Spleen (tissue), 13 donors: ENCODE measurements at places on chromosomes 12 and 14. TPM values are rescaled to one million over a fixed set of nuclear protein-coding genes. Genes with fewer than 3 reads are reported as not detected.

Gene ABCD2
- 1.7 TPM for total RNA-seq

DNA sequence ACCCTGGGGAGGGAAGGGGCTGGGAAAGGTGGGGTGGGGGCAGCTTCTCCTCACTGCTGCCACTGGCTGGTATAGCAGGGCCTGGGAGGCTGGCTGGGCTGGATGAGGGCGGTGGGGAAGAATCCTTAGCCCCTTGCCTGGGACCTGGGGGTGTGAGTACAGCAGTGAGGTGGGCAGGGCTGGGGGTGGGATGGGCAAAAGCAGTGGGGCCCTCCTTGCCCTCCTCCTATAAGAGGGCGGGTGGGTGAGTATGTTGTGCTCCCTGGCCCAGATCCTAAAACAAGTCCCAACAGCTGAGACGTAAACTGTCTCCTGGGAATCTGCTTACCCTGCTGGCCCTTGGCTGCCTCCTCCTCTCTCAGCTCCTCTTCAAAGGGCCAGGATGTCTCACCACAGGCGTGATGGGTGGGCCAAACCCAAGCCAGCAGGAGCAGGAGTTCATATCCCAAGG is 2.2 kb downstream of the NCKAP5L start:
- H3K4me1 ChIP-seq = peaks cover 57% of the 10 kb centered on the region
- H3K27ac ChIP-seq = no peak overlapping the region
- DNase-seq = no peak
- H3K36me3 ChIP-seq = peaks cover 11% of the 10 kb centered on the region
- no peaks in the 10 kb centered on the region for H3K27me3 ChIP-seq
- no peak overlapping the region for H3K4me3 ChIP-seq

GRCh38 chr14:84622357-84622756 is 907.6 kb upstream of the FLRT2 start:
- no peak overlapping the region for H3K27ac ChIP-seq
- DNase-seq = no peak
- H3K4me3 ChIP-seq = no peak overlapping the region
- H3K36me3 ChIP-seq = no peaks in the 10 kb centered on the region

DNA sequence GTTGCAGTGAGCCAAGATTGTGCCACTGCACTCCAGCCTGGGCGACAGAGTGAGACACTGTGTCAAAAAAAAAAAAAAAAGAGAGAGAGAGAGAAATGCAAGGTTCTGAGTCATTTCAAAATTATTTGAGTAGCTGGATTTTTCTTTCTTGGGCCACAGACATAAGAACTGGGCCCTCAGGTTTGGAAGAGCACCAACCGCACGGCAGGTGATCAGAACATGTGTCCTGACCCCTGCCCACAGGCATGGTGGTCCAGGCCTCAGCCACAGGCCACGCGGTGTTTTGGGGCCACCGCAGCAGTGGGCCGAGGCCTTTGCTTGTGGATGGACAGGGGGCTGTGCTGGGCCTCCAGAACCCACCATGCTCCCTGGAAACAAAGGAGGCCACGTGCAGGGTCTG is 126.7 kb downstream of the CALM1 start:
- H3K27ac ChIP-seq = peak overlapping the region; percentile 3
- H3K4me3 ChIP-seq = no peak overlapping the region
- no peaks in the 10 kb centered on the region for H3K27me3 ChIP-seq
- H3K4me1 ChIP-seq = peaks cover 14% of the 10 kb centered on the region
- DNase-seq = no peak
- H3K36me3 ChIP-seq = no peaks in the 10 kb centered on the region

- peaks cover 60% of the 10 kb centered on the region for H3K4me1 ChIP-seq
- peak; percentile 78 for DNase-seq
- no peaks in the 10 kb centered on the region for H3K36me3 ChIP-seq
- peak overlapping the region; percentile 54 for H3K27ac ChIP-seq
- peaks cover 2% of the 10 kb centered on the region for H3K27me3 ChIP-seq
Observed at GRCh38 chr12:562634-563033, 100.6 kb downstream of the NINJ2 start.

DNA sequence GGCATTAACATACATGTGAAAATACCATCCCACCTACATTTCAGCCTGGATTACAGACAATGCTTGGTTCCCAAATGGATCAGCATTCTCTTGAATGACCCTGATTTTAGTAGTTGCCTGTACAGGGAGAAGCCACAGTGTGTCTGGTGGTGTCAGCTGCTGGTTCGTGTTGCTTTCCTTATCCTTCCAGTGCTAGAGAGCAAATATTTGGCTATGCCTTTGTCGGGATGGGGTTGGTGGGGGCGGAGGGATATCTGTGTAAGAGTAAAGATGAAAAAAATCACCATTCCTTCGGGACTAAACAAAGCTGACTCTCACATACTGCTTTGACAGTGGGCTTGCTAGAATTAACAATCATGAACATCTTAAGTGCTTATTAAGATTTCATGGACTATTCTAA is 96.0 kb downstream of the PTPRR start:
- no peaks in the 10 kb centered on the region for H3K27me3 ChIP-seq
- no peaks in the 10 kb centered on the region for H3K4me1 ChIP-seq

DNA sequence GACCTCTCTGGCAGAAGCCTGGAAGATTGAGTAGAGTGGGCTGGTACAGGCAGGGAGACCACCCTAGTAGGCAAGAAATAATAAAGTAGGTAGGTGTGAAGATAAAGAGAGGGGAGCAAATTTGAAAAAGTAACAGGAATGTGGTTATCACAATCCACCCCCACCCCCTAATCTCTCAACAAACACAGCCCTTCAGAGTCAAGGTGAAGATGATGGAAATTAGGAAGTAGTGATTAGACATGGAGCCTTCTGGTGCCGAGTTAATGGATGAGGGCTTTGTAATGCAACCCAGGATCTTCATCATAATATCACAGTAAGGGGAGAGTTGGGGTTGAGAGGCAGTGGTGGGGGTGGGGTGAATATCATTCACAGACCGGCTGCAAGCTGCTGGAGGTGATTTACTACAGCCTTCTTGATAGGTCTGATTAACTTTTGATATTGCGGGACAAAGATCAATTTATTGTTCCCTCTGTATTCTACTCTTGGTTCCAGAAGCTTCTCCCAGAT is 29.2 kb upstream of the CRY1 start:
- no peak overlapping the region for H3K27ac ChIP-seq
- no peak for DNase-seq
- H3K36me3 ChIP-seq = no peaks in the 10 kb centered on the region
- no peaks in the 10 kb centered on the region for H3K4me1 ChIP-seq
- no peak overlapping the region for H3K4me3 ChIP-seq
- H3K27me3 ChIP-seq = peaks cover 37% of the 10 kb centered on the region

- H3K4me3 ChIP-seq = no peak overlapping the region
- H3K36me3 ChIP-seq = no peaks in the 10 kb centered on the region
- no peak overlapping the region for H3K27ac ChIP-seq
- H3K4me1 ChIP-seq = no peaks in the 10 kb centered on the region
Observed at GRCh38 chr12:101880769-101881168, 3.4 kb downstream of the DRAM1 start.

Gene TSPAN9
- 50.1 TPM for total RNA-seq
